Activated CD4-positive, CD25-positive, alpha-beta regulatory T cell treated with anti-CD3 and anti-CD28 coated beads, Interleukin-2, amount 50 U/mL, for 16 hours (primary cell): ENCODE measurements at places on chromosomes 12 and 14.

DNA sequence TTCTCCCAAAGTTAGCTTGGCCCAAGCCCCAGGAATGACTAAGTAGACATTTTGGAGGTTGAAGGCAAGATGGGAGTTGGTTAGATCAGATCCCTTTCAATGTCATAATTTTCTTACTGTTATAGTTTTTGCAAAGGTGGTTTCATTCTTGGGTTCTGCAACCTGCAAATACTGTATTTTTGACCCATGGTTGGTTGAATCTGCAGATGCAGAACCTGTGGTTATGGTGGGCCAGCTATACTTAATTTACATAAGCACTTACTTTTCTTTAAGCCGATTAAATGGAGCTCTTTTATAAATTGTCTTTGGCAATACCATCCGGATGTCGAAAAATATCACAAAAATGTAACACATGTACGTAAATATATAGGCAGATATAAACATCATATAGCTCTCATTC, 25.6 kb downstream of the LEMD3 start:
- no peak for DNase-seq

- no peak for DNase-seq
Measured at GRCh38 chr12:87920139-87920538, 109.1 kb downstream of the C12orf50 start.

- DNase-seq: no peak
Measured at GRCh38 chr12:47990351-47991105, 13.7 kb downstream of the COL2A1 start.

GRCh38 chr14:32629236-32629635, 300.1 kb downstream of the AKAP6 start:
- DNase-seq: no peak

- DNase-seq: no peak
Measured at GRCh38 chr14:33524244-33524643, 426.6 kb downstream of the EGLN3 start.

- no peak for DNase-seq
Measured at GRCh38 chr12:6799147-6799546, 9.8 kb downstream of the CD4 start.

DNA sequence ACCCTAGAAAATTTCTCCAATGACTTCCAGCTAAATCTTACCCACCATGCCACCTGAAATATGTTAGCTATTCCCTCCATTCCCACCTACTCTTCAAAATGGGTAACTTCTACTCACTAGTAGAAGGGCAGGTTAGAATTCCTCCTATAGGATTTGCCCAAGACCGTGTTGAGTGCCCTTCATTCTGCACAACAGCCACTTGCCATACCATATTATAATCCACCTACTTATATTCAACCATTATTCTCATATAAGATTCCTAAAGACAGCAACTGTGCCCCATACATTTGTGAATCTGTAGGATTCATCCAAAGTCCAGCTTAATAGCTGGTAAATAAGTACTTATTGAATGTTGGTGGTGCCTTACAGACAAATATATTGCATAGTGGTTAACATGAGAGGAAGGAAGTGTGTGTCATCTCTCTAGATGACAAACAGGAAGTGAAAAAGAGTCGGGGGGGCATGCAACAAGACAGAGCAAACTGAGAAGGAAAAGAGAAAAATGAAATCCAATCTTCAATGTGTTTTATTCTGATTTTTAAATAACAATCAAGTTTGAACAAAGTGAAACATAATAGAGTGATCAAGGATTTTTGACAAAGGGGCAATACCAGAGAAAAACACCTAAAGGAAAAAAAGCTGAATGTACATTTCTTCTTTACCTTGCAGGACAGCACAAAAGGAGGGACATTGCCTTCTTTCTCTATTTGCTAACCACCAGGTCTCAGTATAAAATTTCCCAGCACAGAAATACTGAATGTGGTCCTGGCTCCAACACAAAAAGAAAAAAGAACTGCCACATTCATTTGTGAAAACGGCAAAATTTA, 389.3 kb upstream of the USP15 start:
- DNase-seq: no peak

DNA sequence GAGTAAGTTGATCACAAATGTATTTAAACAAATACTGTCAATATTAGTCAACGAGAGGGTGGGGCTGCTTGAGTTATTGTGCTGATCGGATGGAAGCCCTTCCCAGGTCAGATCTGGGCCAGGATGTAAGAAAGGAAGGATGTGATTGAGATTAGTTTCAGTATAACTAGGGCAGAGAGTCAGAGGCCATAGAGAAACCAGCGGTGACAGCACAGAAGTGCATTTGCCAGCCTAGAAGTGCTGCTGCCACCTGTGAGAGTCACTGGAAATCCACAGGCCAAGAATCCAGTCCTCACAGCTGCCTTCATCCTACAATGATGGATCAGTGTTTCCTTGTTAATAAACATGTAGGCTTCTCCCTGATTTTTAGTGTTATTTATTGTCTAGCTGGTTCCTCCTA, 9.8 kb upstream of the FERMT2 start:
- DNase-seq: no peak

DNA sequence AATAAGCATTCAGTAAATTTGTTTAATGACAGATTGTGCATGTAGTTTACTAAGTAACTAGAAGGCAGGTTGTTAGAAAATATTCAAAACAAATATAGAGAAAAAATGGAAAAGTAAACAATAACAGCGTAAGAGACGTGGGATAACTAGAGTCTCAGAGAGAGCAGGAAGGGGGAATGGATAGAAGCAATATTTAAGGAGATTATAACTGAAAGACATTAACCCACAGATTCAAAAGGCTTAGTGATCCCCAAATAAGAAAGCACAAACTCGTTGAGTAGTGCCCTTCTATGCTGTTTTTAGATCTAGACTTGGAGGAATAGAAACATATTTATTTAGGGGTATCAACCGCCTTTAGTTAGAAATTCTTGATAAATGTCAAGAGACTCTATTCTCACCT, 169.7 kb upstream of the RGS6 start:
- DNase-seq: no peak

- DNase-seq: no peak
Measured at GRCh38 chr12:51346581-51346980, at the start of gene CELA1. TSS of gene CELA1 (minus strand) at chr12:51346679. CDS start at chr12:51346638, 41 bp downstream.

- DNase-seq: no peak
Measured at GRCh38 chr12:77888611-77889010, 57.9 kb downstream of the NAV3 start.

GRCh38 chr12:67750513-67751183, 102.1 kb downstream of the DYRK2 start:
- DNase-seq: no peak

DNA sequence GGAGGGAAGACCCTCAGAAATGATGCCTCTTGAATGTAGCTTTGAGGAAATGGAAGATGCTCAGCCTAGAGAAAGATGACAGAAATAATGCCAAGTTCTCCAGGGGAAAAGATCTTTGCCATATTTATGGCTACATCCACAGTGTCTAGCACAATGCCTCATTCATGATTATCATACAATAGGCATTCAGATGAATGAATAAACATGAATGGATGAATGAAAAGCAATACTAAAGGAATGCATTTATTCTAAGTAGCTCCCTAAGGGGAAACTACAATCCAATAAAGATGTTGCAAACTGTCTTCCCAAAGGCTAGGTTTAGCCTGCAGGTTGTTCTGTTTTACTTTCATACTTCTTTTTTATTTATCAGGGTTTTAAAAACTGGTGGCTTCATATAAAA, 12.0 kb downstream of the TMTC1 start:
- DNase-seq: no peak

DNA sequence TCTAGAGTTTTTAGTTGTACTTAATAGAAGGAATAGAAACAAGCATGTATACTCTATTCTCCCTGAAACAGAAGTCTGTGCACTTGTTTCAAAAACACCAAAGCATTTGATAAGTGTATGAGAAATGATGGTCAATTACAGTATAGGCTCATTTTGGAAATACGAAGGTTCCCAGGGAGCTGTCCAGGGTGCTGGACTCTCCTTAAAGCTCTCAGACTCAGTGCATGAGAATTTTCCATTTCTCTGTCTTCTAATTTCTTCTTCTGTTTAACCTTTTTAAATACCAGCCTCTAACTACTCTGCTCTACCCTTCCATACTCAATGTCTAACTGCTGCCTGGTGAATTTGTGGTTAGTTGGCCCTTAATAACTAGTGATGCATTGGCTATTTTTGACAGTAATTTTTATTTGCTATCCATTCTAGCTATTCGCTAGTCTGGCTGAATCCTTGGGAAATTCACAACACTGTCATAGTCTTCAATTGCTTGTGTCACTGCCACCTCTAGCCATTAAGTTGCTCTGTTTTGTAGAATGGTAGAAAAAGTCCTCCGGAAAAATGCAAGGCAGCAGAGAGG, 229.2 kb downstream of the NRXN3 start:
- no peak for DNase-seq

DNA sequence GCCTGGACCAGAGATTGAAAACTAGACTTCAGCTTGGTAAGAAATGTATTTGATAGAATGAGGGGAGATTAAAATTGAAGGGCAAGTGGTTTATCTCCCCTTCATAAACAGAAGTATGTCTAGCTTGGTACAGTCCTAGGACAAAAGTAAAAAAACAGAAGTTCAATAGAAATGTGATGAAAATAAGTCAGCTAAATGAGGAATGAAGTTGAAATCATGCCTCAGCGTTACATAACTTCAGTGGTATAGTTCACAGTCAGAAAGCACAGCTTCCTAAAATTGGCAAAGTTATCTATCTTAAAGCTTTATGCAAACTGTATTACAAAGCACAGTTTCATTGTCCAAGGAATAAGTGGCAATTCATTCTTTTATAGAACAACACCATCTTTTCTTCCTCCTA, 90.2 kb upstream of the SYT10 start:
- DNase-seq: no peak

- no peak for DNase-seq
Measured at GRCh38 chr14:57486767-57487379, 6.8 kb downstream of the CCDC198 start.

DNA sequence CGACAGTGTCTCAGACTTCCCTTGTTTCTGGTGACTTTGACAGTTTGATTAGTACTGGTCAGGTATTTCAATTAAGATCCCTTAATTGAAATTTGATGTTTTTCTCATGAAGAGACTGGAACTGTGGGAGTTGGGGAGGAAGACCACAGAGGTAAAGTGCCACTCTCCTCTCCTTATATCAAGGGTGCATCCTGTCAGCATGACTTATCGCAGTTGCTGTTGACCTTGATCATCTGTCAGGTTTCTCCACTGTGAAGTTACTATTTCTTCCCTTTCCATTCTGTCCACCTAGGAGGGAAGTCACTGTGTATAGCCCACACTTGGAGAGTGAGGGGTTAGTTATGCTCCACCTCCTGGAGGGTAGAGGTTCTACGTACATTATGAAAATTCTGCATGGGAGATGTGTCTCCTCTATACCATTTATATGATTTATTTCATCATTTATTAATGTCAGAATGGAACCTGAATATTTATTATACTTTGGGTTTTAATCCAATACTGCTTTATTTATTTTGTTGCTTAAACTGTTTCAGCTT, 40.3 kb upstream of the SMOC1 start:
- DNase-seq: no peak

DNA sequence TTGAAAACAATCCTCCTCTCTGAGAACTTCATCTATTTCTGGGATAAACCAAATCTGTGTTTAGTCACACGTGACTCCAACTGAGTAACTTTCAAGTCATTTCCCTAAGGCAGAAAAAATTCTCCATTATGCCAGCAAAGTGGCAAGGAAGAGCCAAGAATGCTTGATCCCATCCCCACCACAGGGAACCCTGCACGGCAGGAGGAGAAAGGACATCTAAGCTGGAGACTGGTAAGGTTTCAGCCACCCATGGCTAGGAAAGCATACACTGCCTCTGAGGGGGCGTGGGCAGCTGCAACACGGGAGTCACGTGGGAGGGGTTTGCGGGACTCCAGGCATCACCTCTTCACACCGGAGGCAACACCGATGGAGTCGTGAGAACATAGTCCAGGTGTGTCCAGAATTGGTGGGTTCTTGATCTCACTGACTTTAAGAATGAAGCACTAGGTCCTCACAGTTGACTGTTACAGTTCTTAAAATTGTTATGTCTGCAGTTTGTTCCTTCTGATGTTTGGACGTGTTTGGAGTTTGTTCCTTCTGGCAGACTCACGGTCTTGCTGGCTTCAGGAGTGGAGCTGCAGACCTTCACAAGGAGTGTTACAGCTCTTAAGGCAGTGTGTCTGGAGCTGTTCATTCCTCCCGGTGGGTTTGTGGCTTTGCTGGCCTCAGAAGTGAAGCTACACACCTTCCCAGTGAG, 2.7 kb upstream of the SIVA1 start:
- DNase-seq: no peak

- peak; percentile 66 for DNase-seq
Measured at GRCh38 chr12:122860040-122860853, 25.0 kb downstream of the HIP1R start.

GRCh38 chr12:12086973-12087692, 16.4 kb downstream of the BCL2L14 start:
- no peak for DNase-seq

DNA sequence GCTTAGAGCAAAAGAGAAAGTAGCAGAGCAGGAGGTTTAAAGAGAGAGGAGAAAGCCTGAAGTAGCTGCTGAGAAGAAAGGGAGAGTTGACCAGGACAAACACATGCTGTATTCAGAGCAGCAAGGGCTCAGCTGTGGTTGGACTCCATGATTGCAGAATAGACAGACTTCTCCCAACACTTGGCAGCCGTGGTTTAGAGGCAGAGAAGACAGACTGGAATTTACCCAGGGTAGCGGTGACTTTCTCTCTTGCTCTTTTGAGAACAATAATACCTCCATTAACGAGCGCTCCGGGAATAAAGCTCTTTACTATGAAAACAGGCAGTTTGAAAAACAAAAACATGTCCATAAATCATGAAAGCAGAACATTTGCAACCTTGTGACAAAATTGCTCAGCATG, 21.4 kb upstream of the IGF1 start:
- no peak for DNase-seq

DNA sequence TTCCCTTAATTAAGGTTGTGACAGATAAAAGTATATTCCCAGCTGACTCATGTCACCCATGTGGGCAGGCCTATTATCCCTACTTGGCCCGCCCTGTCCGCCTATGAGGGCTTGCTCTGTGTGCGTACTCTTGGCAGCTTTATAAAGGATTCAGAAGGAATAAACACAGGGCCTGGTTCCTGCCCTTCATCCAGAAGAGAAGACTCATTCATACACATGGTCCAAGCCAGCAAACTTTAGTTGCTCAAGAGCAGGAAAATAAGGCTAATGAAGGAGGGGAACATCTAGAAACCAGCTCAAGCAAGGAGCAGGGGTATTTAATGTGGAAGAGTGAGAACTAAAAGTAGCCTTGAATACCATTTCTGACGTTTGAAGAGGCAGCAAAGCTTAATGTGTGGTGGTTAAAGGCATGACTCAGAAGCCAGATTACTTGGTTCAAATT, 141.9 kb downstream of the CRADD start:
- no peak for DNase-seq

GRCh38 chr14:22837750-22838538, 1.6 kb downstream of the MMP14 start:
- DNase-seq: no peak

GRCh38 chr14:71415404-71415690, 508.1 kb downstream of the PCNX1 start:
- DNase-seq: no peak

DNA sequence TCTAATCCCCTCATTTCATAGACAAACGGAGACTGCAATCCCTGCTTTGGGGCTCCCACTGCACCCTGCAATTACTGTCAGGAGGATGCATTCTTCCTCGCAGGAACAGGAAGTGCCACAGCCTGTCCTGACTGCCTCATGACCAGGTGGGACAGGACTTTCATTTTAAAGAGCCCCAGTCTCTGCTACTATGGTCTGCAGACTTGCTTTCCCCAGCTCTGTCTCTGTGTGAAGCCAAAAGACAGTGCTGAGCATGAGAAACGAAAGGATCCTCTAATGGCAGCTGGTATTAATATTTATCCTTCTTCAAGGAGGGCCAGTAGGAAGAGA, 60.0 kb upstream of the PNMA1 start:
- no peak for DNase-seq
